SJCRH30 (cell line): ENCODE measurements at places on chromosomes 3 and 15. TPM values are rescaled to one million over a fixed set of nuclear protein-coding genes. Genes with fewer than 3 reads are reported as not detected.

Gene GPR160
- 0.33 and 0.40 TPM in 2 replicates for total RNA-seq

Gene ACP3
- total RNA-seq: not detected in 2 replicates

DNA sequence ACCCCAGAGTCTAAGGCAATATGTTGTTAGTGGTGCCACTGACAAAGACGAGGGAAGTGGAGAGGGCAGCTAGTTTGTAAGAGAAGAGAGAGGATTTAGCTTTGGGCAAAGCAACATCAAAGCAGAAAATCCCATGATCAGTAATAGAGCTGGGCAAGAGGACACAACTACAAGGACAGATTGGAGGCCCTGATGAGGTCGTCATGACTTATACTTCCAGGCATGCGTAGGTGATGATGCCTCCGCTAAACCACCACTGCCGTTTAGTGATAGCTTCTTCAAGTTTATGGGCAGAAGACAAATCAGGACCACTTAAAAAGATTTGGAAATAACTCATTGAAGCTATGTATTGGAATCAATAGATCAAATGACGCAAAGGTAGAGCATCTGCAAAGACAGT, 2.6 kb downstream of the HRG start:
- no peak for DNase-seq

GRCh38 chr3:50378024-50378423, 18.7 kb upstream of the TMEM115 start:
- DNase-seq: no peak

DNA sequence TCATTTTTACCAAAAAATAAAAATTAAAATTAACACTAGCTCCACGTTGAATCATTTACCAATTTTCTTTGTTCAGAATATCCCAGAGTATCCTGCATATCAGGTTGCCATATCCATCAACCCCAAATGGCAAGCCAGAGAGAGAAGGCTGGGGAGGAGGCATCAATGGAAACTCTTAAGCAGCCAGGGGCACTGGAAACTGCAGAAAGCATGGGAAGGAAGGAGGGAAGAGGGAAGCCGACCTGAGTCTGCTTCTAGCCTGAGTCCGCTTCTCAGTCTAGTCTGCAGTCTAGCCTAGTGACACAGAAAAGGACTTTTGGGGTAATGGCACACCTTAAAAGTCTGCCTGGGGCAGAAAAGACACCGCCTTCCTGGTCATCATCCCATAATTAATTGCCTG, 1.6 kb upstream of the MTHFS start:
- no peak for DNase-seq

DNA sequence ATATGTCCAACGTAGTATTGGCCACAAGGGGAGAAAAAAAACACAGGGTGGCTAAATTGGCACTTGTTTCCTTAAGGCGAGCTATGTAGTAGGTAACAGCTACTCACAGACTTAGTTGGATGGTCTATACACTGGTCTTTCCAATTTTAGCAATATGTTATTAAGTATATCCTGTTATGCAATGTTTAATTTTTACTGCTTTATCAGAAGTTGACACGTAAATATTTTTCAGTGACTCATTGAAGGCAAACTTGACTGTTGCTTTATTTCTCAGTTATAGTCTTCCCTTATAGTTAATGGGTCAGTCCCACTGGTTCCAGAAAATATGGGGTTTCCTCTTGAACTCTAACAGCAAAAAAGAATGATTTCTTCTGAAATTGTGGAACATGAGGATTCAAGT, 46.5 kb downstream of the ADPGK start:
- no peak for DNase-seq

DNA sequence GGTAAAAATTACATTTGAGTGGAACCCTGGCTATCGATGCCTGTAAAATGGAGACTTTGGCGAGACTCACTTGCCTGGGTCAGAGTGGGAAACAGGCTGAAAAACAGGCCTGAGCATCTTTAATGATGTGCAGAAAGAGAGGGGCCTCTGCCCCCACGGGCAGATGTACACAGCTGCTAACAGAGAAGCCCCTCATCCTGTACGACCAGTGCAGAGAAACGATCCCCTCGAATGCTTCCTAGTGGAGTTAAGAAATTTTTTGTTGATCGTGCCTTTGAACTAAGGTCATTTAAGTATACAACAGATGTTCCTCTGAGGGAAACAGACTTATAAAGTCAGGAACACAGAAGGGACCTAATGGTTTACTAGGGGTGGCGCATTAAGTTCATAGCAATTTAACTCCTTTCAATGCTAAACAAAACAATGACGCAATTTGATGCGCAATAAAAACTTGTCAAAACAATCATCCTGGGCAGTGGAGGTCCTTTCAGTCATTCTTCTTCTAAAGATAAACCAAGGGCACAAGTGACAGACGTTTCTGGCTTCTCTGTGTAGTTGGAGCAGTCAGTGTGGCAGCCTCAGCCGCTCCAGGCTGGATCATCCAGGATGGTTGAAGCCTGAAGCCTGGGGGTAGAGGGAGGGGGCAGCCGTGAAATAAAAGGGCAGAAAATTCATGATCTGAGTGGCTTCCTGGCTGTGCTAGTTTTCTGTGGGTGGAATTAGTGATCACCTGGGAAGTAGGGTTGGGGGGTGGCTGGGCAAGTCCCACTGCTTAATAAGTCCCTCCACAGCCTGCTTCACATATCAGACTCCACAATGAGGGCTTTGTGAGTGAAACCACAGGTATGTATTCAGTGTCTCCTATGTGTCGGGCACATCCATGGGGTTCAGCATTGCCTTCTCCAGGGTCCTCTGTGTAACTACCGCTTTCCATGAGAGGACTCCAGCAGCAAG, 50.8 kb upstream of the MRPS22 start:
- no peak for DNase-seq
